ENCODE measurements at places on chromosomes 5 and 9.

DNA sequence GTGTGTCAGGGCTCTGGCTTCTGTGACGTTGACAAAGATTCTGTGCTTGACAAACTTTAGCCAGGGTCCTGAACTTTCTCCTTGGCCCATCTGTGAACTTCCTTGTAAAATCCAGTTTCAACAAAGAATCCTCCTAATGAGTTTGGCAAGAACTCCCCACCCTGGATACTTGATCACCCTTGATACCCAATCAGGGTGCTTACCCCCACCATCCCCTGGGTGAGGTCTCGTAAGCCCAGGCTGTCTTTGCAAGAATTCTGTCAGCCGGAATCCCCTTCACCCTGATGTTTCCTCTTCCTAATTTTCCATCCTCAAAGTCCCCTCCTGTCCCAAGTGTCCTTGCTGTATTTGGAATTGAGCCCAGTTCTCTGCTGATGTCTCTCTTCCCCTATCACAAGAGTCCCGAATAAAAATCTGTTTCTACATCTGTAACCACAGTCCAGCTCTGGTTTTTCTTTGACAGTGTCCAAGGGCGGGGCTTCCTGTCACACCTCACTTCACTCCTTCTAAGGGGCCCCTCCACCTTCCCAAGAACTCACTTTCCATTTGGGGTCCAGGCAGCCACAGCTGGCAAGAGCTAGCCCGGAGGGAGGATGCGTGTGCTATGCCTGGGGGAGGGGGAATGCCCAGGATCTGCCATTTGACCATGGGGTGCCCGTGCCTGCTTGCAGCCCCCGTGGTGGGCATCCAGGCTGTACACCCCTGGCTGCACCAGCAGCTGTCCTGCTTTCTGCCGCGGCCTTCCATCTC, 2.7 kb upstream of the CARD19 start:
- DNase-seq = no peak

DNA sequence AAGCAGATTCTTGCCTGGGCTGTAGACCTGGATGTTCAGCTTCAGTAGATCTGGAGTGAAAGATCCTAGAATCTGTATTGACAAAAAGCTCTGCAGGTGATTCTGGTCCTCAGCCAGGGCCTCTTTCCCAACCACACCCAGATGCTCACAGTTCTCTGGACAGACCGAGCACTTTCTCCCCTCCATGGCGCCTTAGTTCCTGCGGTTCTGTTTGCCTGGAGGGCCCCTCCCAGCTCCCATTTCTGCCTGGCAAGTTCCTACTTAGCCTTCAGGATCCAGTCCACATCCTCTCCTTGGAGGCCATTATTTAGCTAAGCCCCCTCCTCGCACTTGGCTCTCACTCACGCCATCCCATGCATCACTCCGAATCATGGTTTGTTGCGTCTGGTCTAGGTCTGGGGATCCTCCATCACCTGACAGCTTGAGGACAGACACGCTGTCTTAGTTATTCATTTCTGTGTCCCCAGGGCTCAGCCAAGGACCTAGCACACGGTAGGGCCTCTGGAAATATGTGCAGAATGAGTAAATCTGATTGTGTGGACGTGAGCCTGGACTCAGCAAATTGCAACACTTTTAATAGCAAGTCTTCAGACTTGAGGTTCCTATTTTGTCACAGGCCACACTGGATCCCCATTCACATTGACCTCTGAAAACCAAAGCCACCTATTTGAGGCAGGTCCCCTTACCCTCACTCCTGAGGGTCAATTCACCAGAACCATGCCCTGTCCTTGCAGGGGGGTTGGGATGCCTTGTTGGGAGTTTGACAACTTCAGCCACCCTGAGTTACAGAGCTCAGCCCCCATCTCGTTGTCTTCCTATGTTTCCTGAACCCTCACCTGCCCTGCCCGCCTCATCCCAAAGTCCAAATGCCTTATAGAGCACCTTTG, 50.7 kb downstream of the COL15A1 start:
- no peak for DNase-seq

GRCh38 chr5:145521066-145521465, 314.1 kb downstream of the PRELID2 start:
- DNase-seq = no peak

GRCh38 chr9:107472581-107473340, 16.8 kb downstream of the KLF4 start:
- DNase-seq = no peak

DNA sequence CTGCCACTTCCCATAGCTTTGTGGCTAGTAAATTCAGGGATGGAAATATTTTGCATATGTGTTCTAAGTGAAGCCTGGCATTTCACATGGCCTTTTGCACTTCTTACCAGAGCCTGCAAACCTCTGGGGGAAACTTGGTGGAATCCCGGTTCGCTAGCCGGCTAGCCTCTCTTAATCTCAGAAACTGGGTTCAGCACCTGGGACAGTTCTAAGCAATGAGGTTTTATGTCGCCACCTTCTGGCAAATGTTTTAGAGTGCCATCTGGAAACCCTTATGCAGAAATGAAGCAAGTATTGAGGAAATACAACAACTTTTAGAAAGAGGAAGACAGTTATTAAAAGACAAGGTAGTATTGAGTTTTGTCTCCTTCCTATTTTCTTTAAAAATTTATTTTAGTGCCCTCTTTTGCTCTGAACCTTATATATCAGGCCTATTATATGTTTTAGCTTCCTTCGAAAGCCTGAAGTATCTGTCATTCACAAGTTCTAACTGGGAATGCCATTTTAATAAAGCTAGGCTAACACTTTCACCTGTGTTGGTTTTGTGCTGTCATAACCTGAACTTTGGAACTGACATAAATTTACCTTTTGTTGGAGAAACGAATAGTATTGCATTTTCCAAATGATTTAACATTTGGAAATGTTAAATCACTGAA, 963 bp upstream of the HTR1A start:
- DNase-seq = no peak

- no peak for DNase-seq
These were observed 74.4 kb upstream of the KIF2A start for GRCh38 chr5:62231576-62231975.

DNA sequence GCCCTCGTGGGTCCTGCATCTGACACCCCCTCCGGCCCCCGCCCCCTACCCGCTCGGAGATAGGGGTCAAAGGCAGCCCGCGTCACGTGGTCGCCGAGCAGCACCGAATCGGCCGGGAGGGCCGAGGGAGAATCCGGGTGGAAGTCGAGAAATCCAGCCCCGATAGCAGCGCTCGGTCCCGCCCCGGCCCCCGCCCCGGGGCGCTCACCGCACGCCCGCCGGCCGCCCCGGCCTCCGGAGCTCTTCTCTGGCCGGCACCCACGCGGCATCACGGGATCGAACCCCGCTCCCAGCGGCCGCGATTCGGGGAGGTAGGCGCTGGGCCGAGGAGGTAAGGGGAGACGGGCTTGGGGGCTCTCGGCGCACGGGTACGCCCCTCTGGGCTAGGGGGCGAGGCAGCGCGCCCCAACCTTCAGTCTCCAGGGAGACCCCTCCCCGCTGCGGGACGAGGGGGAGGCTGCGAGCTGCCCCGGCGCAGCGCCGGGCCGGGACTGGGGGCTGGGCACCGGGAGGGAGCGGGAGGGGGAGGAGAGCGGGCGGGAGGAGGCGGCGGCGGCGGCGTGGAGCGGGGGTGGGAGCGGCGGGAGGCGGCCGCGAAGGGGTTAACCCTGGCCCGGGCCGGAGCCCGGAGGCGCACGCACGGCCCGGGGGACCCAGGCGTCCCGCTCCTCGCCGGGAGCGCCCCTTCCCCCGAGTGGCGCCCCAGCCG, 22.1 kb upstream of the NDST1 start:
- no peak for DNase-seq

DNA sequence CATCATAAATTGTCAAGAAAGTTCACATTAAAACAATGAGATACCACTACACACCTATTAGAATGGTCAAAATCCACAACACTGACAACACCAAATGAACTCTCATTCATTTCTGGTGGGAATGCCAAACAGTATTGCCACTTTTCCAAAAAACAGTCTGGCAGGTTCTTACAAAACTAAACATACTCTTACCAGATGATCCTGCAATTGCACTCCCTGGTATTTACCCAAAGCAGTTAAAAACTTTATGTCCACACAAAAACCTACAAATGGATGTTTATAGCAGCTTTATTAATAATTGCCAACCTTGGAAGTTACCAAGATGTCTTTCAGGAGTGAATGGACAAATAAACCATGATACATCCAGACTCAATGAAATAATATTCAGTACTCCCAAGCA, 56.8 kb downstream of the ZNF608 start:
- no peak for DNase-seq

- peak; percentile 62 for DNase-seq
These were observed 93.2 kb downstream of the ZFAND5 start for GRCh38 chr9:72271613-72272478.

GRCh38 chr9:87290241-87291052, 207.2 kb upstream of the DAPK1 start:
- no peak for DNase-seq

DNA sequence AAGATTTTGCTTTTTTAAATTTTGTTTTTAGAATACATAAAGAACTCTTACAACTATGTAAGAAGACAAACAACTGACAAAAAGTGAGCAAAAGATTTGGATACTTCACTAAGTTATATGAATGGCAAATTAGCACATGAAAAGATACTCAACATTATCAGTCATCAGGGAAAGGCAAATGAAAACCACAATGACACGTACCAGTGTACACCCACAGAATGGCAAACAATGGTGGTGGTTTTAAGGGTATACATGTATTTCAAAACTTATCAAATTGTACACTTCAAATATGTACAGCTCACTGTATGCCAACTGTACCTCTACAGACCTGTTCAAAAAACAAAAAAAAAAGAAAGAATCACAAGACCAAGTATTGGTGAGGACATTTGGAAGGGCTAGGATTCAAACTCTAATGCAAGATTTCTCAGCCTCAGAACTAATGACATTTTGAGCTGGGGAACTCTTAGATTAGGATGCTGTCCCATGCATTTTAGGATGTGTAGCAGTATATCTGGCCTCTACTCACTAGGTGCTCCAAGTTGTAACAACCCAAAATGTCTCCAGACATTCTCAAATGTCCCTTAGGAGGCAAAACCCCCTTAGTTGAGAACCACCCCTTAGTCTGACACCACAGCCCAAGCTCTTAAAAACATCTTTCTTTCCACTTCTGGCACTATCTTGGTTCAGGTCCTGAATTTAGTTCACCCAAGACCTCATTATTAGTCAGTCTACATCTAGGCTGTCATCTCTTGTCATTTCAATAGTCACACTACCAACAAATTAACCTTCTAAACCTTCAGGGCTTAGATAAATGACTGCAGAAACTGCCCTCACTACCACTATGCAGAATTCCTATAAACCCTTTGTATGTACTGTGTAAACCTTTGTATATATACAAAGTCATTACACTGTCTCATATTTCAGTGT, 9.7 kb downstream of the SCAI start:
- DNase-seq = no peak

DNA sequence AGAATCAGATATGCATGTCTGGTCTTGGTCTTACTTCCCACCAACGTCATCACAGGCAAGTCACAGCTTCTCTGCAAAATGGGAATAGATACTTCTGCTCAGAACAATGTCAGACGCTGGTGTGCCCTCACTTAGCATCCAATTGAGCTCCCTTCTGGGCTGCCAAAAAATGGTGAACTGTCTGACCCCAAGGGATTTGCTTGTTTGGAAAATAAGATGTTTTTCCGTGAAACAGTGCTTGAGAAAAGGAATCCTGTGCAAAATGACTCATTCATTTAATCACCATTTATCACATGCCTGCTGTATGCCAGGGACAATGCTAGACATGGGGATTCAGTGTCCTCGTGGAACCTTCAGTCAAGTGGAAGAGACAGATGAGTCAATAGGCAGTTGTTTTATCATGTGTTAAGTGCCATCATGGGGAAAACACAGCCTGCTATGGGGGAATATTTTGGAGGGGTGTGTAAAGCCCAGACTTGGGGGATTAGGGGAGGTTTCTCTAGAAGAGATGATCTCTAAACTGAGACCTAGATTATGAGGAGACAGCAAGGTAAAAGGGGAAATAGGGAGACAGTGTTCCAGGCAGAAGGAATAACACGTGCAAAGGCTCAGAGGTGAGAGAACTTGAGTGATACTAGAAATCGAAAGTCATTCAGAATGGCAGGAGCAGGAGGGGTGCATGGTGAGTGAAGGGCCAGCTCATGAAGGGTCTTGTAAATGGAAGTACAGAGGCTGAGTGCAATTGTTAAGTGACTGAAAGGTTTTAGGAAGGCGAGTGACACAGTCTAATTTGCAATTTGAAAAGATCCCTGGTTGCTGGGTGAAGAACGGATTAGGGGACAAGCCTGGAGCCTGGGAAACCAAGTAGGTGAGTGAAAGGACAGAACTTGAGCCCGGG, 3.9 kb downstream of the NIPAL4 start:
- no peak for DNase-seq

- no peak for DNase-seq
These were observed 145.1 kb upstream of the FSTL4 start for GRCh38 chr5:133757396-133757945.

DNA sequence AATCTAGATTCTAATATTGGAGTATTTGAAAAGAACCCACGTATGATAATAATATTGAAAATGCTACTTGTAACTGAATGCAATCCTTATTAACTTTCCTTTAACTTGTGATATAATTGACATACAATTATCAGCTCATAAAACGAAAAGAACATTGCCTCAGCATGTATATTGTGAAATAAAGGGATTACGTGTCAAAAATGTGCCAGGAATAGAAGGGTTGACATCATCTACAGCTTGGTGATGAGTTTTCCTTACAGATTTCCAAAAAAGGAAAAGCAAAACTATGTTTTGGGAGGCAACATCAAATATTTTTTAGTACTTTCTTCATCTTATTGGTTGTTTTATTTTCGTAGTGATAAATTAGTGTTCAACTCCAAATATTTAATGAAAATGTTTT, 266.0 kb upstream of the PTGER4 start:
- no peak for DNase-seq

DNA sequence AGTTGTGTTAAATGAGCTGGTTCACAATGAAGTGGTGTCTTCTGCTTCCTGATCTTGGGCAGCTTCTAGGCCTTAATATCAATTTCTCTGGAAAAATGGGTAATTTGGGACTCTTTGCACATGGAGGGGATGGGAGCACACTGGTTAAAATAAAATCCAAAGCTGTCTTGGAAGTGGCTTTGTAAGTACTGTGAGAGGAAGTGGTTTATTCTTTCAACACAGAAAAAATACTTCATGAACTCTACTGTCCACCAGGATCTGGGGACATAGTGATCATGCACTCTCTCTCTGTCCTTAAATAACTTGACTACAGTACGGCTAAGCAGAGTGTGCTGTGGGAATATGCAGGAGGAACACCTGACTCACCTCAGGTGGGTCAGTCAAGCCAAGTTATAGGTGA, 2.4 kb downstream of the PCYOX1L start:
- no peak for DNase-seq

DNA sequence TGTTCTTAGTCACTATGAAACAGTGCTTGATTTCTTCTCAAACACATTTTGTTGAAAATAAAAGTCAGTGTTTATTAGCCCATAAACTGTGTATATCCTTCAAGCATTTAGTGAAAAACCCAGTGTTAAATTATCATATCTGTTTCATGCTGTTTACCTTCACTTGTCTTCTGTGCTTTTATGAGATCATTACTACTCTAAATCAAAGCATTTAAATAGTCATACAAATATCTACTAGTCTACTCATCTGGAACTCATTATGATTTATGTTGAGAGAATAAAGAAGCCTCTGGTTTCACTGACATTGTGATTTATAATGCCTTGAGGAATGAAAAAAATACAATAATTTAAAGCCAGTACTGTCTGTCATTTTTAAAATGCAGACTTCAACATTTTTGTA, 366.5 kb downstream of the SLCO4C1 start:
- DNase-seq = no peak

GRCh38 chr5:131541762-131542161, 93.3 kb downstream of the RAPGEF6 start:
- no peak for DNase-seq

All from CD4-positive, alpha-beta T cell treated with Interleukin-4 for 4 hours (primary cell).